ENCODE measurements at places on chromosomes 7 and 10.

DNA sequence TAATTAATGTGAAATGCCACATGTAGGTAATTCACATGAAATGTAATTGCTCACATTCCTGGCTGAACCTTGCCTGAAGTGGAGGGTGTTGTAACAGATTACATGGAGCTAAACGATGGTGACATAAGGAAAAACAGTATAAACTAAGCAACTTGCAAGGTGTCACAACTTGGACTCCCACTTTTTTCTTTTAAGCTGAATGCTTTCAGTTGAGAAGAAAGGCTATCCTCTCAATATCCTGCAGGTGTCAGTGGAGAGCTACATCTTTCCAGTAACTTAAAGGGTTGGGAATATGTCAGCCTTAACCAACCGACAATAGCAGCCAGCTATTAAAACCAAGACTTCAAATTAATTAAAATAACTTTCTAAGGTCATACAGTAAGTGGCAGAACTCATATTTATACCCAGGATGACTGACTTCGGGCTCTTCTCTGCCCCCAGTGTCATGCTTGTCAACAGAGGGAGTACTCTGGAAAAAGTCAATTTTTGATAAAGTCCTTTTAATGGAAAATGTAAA, 33.7 kb downstream of the NRBF2 start:
- DNase-seq = no peak

- DNase-seq = no peak
These were observed 2.5 kb upstream of the UPK3B start for GRCh38 chr7:76507723-76508406.

GRCh38 chr10:42984761-42985325, 92.0 kb upstream of the RET start:
- no peak for DNase-seq

GRCh38 chr10:73229567-73229966, 17.5 kb downstream of the DNAJC9 start:
- DNase-seq = no peak

- DNase-seq = no peak
These were observed 58.5 kb upstream of the LRGUK start for GRCh38 chr7:134068670-134069069.

DNA sequence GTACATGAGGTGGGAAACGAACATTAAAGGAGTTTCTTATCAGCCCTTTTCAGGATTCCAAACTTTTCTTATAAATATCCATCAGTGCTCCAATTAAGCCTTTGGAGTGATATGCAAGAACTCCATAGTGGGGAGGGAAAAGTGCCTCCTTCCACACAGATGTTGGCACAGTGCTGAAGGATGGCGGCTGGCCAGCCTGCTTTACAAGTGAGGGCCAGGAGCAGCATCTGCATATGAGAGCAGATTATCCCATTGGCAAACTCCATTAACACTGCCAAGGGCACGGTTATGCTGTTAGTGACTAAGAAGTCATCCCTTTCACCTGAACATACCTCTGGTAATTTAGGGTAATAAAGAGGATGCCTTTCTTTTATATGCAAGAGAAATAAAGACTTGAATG, 543.1 kb downstream of the CNTNAP2 start:
- DNase-seq = no peak

DNA sequence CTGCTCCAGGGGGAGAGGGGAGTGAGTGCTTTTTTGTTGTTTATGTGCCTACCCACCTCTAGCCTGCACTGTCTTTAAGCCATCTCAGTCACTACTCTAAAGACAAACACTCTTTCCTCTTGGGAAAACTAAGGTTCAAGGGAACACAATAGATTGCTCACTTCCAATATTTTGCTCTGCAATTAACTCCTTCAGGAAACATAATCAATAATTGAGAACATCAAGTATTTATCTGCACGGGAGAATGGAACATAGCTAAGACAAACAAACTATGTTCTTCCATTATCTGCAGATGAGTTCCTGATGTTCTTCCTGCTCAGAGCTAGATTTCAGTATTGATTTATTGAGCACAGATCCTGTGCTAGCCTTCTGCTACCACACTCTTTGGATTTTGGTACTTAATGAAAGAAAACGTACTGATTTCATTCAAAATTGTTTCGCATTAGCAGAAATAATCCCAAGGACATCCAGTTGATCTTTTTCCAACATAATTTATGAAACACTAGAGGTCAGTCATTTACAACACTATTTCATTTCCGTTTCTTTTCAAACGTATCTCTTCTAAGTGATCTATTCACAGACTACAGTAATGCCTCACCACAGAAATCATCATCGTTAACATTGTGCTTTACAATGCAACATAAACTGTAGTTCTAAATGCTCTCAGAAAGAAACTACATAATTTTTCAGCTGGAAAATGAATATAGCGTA, 8.3 kb downstream of the NEBL start:
- DNase-seq = no peak

GRCh38 chr10:118374404-118374803, 32.3 kb upstream of the FAM204A start:
- no peak for DNase-seq

DNA sequence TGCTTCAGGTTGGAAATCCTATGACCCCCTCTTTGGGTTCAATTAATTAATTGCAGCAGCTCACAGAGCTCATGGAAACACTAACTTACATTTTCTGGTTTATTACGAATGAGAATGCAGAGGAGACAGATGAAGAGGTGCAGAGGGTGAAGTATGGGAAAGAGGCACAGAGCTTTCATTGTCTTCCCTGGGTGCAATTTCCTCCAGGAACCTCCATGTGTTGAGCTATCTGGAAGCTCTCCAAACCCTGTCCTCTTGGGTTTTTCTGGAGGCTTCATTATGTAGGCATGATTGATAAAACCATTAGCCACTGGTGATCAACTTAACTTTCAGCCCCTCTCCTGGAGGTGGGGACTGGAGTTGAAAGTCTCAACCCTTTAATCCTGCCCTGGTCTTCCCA, 133.0 kb upstream of the AUTS2 start:
- DNase-seq = no peak

DNA sequence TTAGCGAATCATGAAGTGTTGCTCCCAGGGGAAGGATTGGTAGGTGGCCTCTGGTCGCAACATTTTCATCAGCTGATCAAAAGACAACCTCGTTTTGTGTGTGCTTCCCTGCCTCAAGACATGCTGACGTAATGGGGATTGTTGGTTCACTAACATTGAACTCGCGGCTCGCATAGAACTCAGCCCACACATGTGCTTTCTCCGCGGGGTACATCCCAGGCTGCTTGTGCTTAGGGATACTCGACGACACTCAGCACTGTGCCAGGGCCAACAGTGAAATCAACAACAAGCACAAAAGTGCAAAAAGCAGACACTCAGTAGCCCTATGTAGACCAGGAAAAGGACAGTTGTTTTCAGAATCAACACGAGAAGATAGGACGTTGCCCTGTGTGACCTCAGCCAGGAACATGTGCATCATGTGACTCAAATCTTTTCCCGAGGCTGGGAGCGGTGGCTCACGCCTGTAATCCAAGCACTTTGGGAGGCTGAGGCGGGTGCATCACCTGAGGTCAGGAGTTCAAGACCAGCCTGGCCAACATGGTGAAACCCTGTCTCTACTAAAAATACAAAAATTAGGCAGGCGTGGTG, 20.8 kb downstream of the WIPI2 start:
- no peak for DNase-seq

DNA sequence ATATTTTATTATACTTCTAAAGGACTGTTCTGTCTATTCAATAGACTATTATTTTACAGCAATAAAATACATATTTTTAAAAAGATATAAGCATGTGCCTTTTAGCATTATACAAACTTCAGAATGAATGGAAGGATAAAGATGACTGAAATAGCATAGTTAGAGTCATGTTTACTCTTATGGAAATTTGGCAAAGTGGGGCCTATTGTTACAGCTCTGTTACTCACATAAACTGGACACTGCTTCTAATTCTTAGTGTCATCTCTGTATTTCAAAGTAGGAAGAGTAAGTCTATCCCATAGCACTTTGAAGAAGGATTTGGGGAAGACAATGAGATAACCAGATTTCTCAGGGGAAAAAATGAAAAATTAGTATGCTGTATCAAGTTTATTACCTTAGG, 168.2 kb downstream of the SKAP2 start:
- no peak for DNase-seq

GRCh38 chr7:107495516-107495915, 25.7 kb downstream of the GPR22 start:
- DNase-seq = no peak

- no peak for DNase-seq
These were observed 1163.4 kb upstream of the AUTS2 start for GRCh38 chr7:68434857-68435256.

DNA sequence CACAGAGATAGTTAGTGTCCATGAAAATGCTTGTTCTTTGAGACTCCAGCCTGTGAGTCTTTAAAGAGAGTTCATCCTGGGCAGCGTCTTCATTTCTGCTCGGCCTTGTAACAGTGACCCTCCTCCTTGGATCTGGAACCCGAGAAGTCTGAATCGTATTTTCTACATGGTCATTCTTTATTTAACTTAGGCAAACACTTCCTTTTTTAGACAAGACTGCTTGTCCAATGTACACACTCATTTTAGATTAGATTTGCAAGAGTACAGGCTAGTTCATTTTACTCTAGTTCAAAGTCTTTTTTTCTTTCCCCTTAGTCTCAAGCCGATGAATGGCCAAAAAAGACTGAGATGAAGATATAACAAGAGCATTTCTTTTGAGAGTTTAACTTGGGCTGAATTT, 133.5 kb downstream of the CHN2 start:
- DNase-seq = no peak

GRCh38 chr10:133231244-133231945, 1.4 kb downstream of the UTF1 start:
- no peak for DNase-seq

- DNase-seq = no peak
These were observed 1.5 kb downstream of the GSDME start for GRCh38 chr7:24755541-24756407.

- DNase-seq = no peak
These were observed 38.1 kb upstream of the WDR11 start for GRCh38 chr10:120813085-120813484.

GRCh38 chr10:29007748-29008610, 280.9 kb upstream of the LYZL1 start:
- DNase-seq = no peak

DNA sequence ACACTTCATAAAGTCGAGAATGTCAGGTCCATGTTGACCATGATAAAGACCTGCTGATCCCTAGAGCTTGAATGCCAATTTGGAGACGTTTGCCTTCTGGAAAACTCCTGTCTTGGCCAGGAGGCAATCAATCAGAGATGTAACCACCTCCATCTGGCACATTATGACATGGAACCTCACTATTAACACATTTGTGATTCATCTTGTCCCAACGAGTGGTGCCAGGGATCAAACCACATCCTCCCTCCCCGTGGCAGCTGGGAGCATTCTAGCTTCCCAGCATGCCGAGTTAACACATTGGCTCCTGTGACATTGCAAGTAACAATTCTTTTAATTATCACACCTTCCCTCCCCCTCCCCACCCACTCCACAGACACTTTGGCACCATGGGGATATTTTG, 84.0 kb upstream of the PPP1R17 start:
- DNase-seq = no peak

- DNase-seq = no peak
These were observed 86.0 kb upstream of the ZMIZ1 start for GRCh38 chr10:78982726-78983125.
